ENCODE measurements at places on chromosomes 2 and 18.

DNA sequence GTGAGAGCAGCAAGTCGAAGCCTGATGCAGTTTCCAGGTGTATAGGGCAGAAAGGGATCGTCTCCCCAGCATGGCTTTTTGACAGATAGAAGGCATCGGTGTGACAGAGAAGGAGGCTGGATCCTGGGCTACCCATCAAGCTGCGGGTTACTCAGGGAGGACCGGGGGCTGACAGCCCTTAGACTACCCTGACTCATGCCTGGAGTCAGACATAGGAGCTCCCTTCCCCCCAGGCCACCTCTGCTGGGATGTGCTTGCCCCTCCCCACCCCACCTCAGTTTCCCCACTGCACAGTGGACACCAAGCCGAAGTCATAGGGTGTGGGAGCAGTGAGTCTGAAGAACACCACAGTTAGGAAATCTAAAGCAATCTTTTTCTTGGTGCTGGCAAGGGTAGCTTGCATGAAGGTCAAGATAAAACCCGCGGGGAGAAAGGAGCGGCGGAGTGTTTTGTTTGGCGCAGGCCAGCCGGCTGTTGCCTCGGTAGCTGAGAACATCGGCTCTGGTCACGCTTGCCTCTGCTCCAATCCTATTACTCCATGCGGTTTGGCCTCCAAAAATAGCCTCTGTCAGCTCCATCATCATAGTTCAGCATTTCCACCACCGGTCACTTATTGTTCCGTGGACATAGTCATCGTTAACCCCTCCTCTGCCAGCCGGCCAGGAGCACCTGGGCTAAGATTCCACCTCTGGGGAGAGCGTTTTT lies 169.2 kb upstream of the GLI2 start:
- DNase-seq, result no peak

- DNase-seq, result no peak
Measured at GRCh38 chr2:235492850-235493344, 946 bp upstream of the AGAP1 start.

DNA sequence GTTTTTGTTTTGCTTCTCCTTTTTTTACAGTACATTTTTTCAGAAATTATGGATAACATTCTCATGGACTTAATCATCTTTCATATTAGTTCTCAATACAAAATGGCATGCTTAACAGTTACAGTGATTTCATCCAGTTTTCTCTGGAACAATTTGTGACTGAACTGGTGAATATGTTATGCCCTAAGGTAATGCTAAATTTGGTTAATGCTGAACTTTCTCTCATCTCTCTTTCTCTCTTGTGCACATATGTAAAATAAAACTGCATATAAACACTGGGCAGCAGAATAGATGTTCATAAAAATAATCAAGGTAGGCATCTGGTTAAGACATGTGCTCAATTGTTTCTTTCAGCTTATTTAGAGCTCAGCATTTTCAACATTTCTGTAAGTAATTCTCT lies 196.3 kb upstream of the TMEFF2 start:
- DNase-seq, result no peak

DNA sequence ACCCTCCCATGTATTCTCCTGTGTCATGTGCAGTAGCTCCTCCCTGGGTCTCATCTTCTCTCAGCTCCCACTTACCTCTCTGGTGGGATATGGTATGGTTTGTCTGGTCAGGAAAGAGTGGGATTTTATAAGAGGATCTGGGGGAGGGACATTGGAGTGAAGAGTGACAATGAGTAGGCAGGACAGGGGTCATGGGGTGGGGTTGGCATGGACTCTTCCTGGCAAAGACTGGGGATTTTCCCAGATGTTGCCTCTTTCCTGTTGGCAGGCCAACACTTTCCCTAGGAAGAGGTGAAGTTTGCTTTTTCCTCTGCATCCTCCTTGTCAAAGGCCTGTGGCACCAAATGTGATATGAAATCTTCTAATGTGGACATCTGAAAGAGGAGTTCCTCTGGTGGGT lies at the start of gene REG3A:
TSS of gene REG3A (minus strand) at position 101 of the 400 bp plus-strand sequence. CDS start 348 bp downstream, outside the sequence.
- no peak for DNase-seq

- no peak for DNase-seq
Measured at GRCh38 chr2:117703858-117704257, 110.6 kb upstream of the DDX18 start.

DNA sequence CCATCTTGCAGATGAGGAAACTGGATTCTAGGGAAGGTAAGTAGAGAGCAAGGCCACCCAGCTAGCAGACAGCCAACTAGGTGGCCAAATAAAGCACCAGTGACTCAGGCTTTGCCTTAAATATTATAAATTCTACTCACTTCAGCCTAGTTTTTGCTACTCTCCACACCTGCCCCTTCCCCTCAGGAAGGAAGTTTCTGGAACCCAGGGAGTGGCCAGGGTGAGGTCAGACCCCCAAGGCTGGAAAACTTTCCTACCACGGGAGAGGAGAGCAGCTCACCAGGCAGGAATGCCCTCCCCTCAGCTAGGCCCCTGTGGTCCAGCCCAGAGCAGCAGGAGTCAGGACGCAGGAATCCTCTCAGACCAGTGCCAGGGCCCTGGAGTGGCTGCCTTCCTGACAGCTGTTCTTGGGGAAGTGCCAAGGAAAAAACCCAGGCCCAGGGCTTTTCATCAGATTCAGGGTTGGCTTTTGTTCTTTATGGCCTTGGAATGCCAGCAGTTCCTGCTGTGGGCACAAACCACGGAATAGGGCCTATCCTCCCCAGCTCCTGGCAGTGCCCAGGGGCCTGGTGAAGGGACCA lies 5.1 kb upstream of the PAX8 start:
- no peak for DNase-seq

DNA sequence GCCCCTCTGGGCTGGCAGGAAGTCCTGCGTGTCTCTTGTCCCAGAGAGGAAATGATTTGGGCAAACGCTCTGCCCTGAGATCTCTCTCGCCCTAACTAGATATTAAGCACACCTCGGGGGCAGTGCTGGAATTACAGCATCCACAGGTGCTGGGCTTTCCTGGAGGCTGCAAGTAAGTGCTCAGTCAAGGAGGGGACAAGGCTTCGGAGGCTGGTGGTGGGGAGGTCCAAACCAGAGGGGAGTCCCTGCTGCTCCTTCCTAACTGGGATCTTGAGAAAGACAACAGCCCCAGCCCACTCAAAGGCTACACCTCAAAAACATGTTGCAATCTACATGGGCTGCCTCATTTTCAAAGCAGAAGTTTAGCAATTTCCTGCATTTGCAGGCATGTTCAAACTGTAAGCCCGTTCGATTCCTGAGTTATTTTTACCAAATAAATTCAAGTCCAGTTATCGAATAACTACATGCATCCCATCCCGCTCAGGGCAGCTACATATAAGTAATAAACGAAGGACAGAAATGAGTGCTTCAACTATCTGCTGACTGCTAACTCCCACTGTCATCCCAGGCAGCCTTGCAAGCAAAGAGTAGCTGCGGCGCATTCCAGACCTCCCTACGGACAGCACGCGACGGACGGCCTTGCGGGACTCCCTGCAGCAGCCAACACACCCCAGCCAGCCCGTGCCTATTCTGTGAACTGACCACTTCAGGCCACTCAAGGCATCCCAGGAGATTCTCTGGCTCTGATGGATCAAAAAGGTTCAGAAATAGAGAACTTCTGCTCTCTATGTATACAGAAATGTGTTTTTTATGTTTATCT lies 27.5 kb downstream of the ZNF516 start:
- no peak for DNase-seq

DNA sequence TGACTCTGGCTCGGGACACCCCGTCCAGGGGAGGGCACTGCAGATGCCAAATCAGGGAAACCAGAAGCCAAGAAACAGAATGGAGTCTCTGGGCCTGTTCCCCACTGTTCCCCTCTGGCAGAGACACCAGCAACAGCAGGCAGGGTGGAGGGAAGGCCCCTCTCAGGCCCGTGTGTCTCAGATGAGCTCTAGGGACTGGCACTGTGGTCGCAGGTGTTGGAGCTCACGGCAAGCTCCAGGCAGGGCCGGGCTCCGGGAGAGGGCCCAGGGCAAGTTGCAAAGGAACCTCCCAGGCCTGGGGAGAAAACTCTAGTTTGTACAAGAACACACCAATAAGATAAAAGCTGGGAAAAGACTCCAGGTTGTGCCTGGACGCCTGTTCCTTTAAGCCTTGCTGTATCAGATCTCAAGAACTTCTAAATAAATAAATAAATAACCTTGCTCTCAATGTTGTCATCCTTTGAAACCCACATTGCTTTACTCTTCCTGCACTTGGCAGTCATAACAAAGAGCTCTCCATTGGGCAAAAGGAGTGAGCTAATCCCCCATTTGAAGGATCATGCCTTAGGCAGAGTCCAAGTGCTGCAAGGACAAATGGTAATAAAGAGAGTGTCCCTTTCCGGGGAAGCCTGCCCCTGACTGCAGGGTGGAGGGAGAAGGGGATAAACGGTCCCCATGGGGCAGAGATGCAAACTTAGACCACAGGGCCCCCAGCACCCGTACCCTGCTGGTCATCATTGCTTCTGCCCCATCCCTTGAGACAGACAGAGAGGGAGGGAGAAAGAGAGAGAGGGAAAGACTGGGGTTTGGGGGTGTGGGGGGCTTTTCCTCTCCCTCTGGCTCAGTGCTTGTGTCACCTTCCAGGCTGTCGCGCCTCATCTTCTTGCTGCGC lies 33.3 kb downstream of the CNGA3 start:
- DNase-seq, result no peak

- peak; percentile 59 for DNase-seq
Measured at GRCh38 chr2:10497797-10498251, 49.7 kb upstream of the ODC1 start.

DNA sequence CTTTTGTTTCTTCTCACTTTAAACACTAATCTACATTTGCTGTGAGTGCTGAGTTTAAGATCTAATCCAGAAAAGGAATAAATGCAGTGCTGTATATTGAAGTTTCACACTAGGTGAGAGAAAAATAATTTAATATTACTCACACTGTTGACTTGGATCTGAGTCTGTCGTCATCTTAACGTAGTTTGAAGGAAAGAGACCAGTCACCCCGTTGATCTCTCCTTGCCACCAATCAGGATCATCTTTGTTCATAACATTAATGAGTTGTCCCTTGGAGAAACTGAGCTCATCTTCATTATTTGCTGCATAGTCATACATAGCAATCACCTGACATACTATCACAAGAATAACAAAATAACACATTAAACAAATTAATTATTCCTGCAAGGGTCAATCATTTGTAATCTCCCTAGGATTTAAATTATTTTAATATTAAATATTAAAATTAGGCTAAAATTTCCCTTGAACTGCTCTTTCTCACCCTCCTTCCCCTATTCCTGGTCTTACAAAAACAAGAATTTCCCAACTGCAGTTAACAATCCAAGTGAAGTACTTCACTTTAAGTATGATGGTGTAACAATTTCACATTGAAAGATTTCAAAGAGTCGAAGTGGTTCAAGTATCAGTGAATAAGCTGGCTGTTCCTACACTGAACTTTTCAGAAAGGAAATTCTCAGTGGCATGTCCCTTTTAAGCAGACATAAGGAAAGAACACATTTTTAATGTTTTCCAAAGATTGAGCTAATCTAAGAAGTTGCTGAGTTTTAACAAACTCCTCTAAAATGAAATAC lies 71.3 kb downstream of the FAM228A start:
- DNase-seq, result no peak

GRCh38 chr18:42183746-42184145 lies 228.7 kb downstream of the PIK3C3 start:
- DNase-seq, result no peak

DNA sequence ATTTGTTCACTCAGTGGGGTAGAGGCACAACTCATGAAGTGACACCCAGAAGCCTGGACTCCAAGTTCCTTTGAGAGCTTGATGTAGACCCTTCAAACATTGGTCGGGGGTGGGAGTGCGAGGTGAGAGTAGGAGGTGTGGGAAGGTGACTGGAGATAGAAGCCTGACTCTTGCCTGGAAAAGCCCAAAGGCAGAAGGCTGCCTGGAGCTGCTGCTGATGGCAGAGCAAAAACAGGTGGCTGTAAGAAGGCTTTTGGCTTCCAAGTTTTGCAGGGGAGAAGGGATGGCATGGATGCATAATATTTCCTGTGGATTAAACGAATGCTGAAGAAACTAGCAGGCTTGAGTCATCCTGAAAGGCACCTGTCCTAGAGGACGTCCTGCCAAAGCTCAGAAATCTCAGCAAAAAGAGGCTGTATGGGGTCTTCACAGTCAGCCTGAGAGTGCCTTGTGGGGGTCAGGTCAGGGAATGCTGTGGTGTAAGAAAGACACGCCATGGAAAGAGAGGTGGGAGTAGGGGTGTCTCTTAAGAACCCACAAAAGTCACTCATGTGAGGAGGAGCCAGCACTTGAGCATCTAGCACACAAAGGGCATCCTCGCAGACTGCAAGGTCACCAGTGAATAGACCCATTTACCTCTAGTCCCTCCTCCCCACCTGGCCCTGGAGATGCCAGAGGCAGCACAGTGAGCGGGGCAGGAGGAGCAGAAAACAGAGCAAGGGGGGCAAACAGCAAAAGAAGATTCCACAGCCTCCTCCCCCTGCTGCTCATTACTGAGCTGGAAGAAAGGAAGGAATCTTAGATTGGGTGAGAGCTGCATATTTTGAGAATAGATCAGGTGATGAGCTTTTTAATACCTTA lies 37.5 kb downstream of the FASTKD2 start:
- DNase-seq, result no peak

GRCh38 chr2:60633615-60634014 lies 80.2 kb upstream of the BCL11A start:
- no peak for DNase-seq

DNA sequence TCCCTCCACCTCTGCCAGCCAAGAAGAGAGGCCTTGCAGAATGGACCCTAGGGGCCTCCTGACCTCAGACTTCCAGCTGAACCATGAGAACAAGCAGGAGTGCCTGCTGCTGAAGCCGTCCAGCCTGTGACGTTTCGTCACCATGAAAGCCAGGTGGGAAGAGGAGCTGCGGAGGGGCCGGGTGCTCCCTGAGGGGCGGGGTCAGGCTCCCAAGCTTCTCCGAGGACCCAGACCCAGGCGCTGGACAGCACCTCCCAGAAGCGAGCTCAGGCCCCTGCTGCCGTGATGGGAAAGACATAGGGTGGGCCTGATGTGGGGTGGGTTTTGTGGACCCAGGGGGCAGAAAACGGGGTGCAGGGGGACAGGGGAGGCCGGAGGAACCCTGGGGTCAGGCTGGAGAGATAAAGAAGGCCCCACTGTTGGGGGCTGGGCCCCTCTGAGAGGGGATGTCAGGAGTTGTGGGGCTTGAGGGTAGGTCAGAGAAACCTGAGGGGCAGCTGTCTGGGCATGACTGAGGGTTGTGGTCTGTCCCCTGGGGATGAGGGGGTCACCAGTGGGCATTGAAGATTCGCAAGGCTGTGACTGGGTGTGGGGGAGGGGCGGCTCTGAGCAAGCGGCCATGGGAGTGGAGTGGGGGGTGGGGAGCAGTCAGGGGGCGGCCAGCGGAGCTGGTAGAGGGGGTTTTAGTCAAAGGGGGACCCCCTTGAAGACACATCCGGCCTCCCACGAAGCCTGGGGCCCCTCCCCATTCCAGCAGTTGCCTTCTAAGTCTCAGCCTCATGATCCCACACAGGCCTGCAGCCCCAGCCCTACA lies 73.4 kb upstream of the ODC1 start:
- no peak for DNase-seq

All from stimulated activated CD4-positive, alpha-beta T cell treated with anti-CD3 and anti-CD28 coated beads, Interleukin-4, amount 100 ng/mL, for 1 hour (primary cell).